ENCODE measurements at places on chromosomes 1 and 21.
A peak's percentile ranks its signal among the peaks of the same experiment; 100 is the strongest.

- DNase-seq, result no peak
Measured at GRCh38 chr21:16741141-16741665, 771.6 kb upstream of the CXADR start.

DNA sequence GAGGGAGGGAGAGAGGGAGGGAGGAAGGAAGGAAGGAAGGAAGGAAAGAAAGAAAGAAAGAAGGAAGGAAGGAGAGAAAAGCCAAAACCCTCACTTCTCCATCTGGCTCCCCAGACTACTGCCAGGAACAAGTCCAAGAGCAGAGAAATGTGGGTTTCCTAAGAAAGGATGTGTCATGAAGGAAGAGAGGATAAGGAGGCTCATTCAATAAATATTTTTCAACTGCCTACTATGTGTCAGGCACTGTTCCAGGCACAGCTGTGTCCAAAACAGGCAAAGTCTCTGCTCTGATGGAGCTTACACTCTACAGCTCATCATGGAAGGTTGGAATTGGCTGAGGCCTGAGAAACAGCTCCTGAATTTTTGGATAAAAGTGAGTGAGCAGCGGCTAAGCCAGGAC lies 42.6 kb upstream of the ATP2B4 start:
- DNase-seq, result peak; percentile 44

DNA sequence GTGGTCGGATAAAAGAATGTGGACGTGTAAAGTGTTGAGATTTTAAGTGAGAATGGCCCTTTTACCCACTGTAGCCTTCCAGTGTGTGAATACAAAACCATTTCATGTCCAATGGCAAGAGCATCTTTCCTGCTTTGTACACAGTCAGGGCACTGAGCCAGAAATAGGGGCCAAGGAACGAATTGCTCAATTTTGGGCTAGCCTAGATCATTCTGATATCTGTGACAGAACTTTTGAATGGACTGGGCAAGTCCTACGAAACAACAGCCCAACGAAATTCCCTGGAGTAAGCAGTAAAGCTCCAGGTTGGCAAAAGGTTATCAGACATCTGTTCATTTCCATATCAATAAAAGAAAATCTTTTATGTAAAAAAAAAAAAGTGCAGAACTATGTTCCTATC lies 5.5 kb downstream of the KIF26B start:
- DNase-seq, result no peak

GRCh38 chr1:70222716-70223235 lies 1.6 kb downstream of the SRSF11 start:
- no peak for DNase-seq

DNA sequence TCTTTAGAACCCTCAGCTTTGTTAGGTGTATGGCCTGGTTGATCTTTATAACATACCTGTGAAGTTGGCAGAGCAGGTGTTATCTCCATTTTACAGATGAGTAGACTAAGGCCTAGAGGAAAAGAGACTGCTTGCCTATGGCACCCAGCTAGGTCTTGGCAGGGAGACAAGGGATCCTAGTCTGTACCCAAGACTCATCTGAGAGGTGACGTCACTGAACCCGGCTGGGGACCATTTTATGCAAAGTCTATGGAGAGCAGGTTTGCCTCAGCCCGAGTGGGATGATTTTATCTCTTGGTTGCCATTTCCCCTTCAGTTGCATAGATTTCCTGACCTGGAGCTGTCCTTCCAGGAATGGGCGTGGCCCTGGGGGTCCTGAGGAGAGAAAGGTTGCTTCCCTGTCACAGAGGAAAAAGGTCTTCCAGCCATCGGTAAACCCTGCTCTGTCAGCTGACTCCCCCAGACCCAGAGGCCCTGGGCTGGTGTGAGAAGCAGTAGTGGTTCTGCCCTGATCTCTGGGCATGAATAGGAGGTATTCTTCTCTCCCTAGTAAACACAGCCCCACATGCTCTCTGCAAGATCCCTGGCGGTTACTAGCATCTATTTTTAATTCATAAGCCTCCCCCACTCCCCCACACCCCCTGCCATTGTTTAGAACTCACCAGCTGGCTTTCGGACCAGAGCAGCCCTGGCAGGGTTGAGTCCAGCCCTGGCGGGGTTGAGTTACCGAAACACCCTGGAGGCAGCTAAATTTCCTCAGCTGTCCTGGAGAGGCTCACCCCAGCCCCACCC lies 19.6 kb downstream of the TMCC2 start:
- no peak for DNase-seq

DNA sequence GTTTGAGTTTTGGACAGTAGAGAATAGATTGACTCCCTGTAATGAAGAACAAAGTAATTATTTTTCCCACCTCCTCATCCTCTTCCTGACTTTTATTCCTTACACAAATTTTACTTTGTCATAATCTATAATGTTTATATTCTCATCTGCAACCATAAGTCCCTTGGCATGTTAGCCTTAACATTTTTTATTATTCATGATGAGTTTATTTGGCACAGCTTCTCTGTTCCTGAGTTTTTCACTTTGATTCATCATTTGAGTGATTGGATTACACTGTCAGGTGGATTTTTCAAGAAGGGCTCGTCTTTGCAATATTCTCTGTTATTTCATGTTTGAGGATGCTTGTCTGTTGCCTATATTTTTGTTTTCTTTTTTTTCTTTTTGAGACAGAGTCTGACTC lies 35.7 kb downstream of the TNFRSF8 start:
- no peak for DNase-seq

DNA sequence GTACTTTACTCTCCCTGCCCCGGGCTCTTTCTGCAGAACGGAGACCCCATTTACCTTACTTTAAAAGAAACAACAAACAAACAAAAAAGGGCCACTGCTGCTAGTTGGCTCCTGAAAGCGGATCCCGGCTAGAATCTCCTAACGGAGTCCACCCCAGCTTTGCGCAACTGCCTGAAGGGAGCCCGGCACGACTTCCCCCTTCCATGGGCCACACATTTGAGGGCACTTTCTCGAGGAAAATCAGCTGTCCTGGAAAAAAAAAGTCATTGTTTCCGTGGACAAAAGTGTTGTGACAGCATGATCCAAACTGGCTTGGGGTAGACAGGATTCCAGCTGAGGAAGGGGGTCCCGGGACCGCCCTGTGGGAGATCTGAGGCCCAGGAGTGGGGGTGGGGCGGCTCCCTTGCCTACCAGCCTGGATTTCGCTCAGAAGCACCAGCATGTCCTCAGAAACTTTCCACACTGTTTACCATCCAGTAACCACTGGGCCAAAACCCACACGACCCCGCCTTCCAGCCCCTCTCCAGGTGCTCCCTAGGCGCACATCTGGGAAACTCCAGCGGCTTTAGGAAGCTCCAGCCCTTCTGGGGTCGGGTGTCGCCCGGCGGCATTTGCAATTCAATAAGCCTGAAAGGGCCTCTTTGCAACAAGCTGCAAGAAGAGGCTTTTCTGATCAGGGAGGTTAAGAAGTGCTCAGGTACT lies 4.8 kb downstream of the RIPK4 start:
- DNase-seq, result no peak

GRCh38 chr1:27868932-27869718 lies 3.2 kb upstream of the THEMIS2 start:
- no peak for DNase-seq

GRCh38 chr1:66245691-66246090 lies 288.3 kb upstream of the SGIP1 start:
- no peak for DNase-seq

GRCh38 chr1:59215766-59216291 lies 81.1 kb upstream of the FGGY start:
- DNase-seq, result no peak

- DNase-seq, result no peak
Measured at GRCh38 chr1:115274467-115274866, 63.6 kb downstream of the NGF start.

DNA sequence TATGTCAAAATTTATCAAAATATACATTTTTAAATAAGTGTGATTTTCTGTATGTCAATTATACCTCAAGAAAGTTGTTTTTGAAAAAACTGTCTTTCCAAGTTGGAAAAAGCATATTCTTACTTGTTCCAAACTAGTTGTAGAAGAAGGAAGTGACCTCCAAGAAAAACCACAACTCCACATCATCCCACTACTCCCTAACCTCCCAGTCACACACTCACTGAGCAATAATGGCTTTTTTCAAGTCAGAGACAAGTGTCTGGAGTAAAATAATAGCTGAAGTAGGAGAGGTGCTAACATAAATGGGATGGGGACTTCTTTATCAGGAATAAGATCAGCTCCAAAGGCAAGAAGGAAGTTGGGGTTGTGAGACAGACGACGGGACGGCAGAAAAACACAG lies 13.4 kb downstream of the EPRS1 start:
- DNase-seq, result no peak

DNA sequence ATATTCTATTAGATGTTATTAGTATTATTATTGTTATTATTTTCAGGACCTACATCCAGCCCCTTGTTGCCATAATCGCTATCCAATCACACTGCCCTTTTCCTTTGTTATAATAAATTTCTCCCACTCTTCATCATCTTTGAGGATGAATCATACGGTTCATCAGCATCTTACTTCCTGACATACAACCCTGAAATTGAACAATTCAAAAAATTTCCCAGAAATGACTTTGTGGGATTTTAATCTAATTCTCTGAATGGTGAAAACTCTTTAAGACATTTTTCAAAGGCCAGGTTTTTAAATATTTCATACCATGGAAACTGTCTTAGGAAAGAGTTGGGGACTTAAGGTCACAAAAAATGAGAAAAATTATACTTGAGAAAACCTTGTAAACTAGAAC lies 353.5 kb downstream of the ST6GALNAC3 start:
- DNase-seq, result peak; percentile 40

GRCh38 chr1:54859700-54860391 lies 27.1 kb downstream of the DHCR24 start:
- no peak for DNase-seq

DNA sequence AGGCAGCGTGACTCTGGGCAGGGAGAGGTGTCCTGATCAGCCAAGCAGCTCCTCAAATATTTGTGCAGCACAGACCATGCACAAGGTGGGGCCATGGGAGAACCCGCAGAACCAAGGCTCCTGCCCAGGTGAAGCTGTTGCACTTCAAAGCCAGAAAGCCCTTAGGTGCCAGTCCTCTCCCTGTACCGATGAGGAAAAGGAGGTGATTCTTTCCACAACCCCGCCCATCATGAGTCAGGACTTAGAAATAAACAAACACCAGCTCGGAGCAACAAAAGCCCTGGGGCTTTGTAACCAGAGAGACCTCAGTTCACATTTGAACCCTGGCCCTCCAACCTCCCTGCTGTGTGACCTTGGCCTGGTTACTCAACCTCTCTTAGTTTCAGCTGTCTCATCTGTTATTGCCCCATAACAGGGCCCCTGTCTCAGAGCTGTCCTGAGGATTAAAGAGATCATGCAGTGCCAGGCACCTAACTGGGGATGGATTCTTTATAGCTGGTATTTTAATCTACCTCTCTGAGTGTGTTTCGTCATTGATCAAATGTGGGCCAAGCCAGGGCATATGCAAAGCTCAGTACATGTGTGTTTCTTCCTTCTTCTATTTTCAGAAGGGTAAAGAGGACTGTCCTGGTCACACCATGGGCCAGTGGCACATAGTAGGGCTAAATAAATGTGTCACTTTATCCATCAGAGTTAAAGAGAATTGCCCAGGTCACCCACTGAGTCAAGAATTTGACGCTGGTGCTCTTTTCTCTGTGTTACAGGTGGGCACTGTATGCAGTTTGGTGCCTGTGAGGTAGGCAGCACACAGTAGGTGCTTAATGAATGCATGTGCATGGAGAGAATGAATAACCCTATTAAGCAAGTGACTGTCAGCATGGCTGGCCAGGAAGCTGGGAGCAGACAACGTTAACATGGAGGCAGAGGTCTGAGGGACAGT lies 1.4 kb downstream of the LDLRAD1 start:
- DNase-seq, result no peak

- no peak for DNase-seq
Measured at GRCh38 chr1:95449516-95449915, 215.5 kb downstream of the RWDD3 start.

- DNase-seq, result no peak
Measured at GRCh38 chr21:45486443-45487160, 55.6 kb downstream of the SLC19A1 start.

DNA sequence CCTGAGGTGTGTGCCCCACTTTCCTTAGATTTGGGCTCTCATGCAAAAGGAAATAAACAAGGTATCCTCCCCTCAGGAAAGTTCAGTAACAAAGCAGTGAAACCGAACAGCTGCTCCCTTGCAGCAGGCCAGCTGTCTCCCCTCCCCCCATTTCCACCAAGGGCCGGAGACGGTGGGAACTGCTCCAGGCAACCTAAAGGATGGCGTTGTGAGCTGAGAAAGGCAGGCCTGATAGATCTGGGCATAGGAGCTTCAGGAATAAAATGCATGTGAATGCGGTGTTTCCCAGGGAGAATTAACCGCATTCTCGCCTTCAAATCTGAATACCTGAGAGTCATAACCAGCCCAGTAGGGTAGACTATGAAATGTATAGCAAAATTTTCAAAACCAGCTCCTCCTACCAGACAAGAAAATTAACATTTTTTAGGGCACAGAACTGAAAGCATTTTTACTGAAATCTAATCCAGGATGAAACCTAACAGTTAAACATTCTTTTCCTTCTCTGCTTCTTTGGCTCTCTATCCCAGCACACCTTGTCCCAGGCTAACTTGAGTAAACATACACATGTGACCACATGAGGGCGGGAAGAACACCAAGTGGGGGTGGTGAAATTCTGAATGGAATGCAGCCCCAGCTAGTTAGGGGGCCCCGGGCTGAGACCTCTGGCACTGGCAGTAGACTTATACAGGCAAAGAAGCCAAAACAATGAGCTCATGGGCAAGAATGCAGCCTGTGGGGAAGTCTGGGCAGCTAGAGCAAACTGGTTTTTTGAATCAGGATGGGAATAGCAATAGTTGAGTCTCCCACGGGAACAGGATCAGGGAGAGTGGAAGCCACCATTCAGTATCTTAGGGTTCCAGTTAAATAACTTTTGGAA lies 11.5 kb downstream of the MCL1 start:
- peak; percentile 94 for DNase-seq

DNA sequence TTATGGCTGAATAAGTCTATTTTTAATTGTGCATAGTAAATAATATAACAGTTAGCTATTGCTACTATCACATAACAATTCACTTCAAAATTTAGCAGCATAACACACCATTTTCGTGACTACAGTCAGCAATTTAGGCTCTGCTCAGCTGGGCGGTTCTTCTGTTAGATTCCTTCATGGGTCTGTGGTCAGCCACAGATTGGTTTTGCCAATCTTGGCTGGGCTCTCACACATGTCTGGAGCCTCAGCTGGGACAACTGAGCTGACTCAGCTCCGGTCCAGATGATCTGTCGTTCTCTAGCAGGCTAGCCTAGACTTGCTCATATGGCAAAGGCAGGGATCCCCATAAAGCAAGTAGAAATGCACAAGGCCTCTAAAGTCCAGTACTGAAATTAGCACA lies 15.1 kb upstream of the CDC42BPA start:
- DNase-seq, result no peak

DNA sequence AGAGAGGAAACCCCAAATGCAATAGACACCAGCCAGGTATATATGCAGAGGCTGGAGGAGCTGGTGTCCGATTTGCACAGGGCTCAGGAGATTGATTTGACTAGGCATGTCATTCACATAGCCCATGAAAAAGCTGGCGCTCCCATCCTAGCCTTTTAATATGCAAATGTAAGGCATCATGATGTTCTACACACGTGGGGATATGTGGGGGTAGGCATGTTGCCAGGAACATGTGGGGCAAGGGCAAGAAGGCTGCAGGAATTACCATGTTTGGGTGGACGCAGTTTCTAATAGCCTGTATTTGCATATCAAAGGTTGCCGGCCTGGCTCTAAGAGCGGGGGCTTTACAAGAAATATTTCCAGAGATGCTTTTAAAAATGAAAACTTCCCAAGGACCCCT lies 11.7 kb upstream of the SH3GLB1 start:
- DNase-seq, result no peak

Data from fibroblast of skin of right quadriceps (primary cell).